ENCODE measurements at places on chromosomes 7 and 10. TPM values are rescaled to one million over a fixed set of nuclear protein-coding genes. Genes with fewer than 3 reads are reported as not detected.

GRCh38 chr7:147245274-147245673, 1128.7 kb downstream of the CNTNAP2 start:
- H3K27me3 ChIP-seq: no peaks in the 10 kb centered on the region
- DNase-seq: peak; percentile 56
- no peaks in the 10 kb centered on the region for H3K4me1 ChIP-seq
- no peak overlapping the region for H3K27ac ChIP-seq

DNA sequence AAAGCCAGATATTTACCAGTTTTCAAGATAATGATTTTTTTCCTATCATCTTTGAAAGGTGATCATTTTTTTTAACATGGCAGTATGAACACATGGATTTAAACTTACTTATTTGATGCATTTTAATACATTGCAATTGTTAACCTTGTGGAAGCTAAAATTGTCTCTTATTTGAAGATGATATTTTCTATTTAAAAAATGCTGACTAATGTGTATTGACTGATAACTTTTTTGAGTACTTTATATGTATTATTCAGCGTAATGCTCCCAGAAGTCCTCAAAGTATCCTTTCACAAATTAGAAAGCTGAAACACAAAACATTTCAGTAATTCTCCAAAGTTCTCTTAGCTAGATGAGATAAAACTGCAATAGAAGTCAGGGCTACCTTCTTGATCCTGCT, 677.3 kb downstream of the NRG3 start:
- no peaks in the 10 kb centered on the region for H3K36me3 ChIP-seq
- no peak for DNase-seq
- no peak overlapping the region for H3K4me3 ChIP-seq
- no peaks in the 10 kb centered on the region for H3K4me1 ChIP-seq

The NUTM2A gene
- 1.4 TPM for polyA plus RNA-seq

GRCh38 chr7:149790146-149790548, 16.8 kb upstream of the ZNF467 start:
- H3K36me3 ChIP-seq: no peaks in the 10 kb centered on the region
- peaks cover 65% of the 10 kb centered on the region for H3K27me3 ChIP-seq
- peaks cover 76% of the 10 kb centered on the region for H3K4me1 ChIP-seq
- H3K27ac ChIP-seq: no peak overlapping the region
- H3K4me3 ChIP-seq: no peak overlapping the region

The TCERG1L gene
- polyA plus RNA-seq: not detected

The NEUROD6 gene
- polyA plus RNA-seq: not detected

- no peaks in the 10 kb centered on the region for H3K4me1 ChIP-seq
- H3K27ac ChIP-seq: no peak overlapping the region
- DNase-seq: no peak
- H3K36me3 ChIP-seq: no peaks in the 10 kb centered on the region
- H3K4me3 ChIP-seq: no peak overlapping the region
These were observed 49.1 kb downstream of the FEZF1 start for GRCh38 chr7:122255454-122255853.

- H3K27me3 ChIP-seq: peaks cover 19% of the 10 kb centered on the region
- no peaks in the 10 kb centered on the region for H3K36me3 ChIP-seq
- H3K4me3 ChIP-seq: no peak overlapping the region
- DNase-seq: no peak
- H3K27ac ChIP-seq: no peak overlapping the region
- no peaks in the 10 kb centered on the region for H3K4me1 ChIP-seq
These were observed 58.2 kb downstream of the POU6F2 start for GRCh38 chr7:39035903-39036302.

- no peaks in the 10 kb centered on the region for H3K36me3 ChIP-seq
- no peak overlapping the region for H3K4me3 ChIP-seq
- no peak overlapping the region for H3K27ac ChIP-seq
These were observed 254.0 kb upstream of the LRGUK start for GRCh38 chr7:133873187-133873586.

DNA sequence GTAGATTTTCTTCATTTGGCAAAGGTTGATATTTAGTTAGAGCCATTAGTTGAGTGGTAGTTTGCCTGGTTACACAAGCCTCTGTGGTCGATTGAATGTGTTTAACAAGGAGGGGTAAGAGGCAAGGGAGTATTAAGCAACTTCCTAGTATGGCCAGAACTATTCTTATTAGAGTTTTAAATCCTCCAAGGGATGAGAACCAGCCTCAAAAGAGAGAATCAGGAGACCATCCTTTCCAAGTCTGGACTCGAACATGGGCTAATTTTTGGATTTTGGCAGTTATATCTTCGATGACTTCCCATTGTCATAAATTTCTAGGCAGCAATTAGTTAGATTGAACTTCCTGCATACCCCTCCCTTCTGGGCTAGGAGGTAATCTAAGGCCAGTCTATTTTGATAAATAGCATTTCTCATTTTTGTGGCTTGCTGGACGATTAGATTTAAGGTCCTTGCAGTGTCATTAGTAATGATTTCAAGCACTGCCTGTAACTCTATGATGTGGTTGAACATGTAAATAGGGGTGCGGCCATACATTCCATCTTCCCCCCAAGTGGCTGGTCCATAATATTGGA, 219.5 kb upstream of the KCND2 start:
- no peak overlapping the region for H3K4me3 ChIP-seq
- no peaks in the 10 kb centered on the region for H3K27me3 ChIP-seq
- peaks cover 4% of the 10 kb centered on the region for H3K4me1 ChIP-seq

The WEE2 gene
- polyA plus RNA-seq: not detected

DNA sequence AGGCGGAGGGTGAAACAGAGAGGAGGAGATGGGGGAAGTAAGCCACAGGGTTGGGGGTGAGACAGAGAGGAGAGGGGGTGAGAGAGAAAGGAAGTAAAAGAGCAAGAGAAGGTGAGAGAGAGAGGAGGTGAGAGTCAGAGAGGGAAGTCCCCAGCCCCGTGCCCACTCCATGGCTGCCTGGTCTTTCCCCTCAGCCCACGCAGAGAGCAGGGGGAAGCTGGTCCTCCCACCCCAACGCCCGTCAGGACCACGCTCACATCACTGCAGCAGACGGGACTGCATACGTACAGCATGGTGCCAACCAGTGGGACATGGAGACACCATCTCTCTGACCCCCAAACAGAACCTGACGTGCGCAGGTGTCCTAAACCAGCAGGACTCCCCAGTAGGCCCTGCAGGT, 12.1 kb upstream of the PDGFA start:
- H3K4me3 ChIP-seq: no peak overlapping the region
- no peaks in the 10 kb centered on the region for H3K36me3 ChIP-seq
- peaks cover 16% of the 10 kb centered on the region for H3K27me3 ChIP-seq

DNA sequence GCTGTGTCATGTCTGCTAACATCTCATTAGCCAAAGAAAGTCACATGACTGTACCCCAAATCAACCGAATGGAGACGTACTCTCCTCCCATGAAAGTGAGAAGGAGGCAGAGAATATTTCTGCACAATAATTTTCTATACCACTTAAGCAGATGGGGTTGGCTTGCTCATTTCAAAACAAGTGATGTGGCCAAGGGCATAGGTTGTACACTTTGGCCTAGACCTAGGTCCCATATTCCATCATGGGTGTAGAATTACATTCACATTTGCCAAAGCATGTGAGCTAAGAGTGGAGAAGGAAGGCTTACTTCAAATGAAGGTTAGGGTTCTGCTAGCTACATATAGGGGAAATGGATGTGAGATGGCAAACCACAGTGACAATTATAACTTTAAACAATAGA, 83.0 kb downstream of the ZNF365 start:
- H3K27ac ChIP-seq: no peak overlapping the region
- no peaks in the 10 kb centered on the region for H3K27me3 ChIP-seq
- H3K4me3 ChIP-seq: no peak overlapping the region
- H3K4me1 ChIP-seq: no peaks in the 10 kb centered on the region

DNA sequence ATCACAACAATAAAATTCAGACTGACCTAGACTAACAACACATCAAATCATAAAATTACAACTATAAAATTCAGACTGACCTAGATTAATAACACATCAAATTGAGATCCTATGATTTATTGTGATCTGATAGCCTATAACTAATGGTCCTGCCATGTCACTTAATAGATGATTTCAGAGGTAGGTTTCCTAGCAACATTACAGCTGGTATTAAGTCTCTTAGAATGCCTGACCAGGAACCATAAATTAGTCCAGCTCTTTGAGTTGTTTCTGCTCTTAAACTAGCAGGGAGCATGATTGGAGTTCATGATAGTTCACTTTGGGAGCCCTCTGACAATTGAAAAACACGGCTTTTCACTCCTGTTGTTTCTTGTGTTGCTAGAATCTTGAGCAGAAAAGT, 318.9 kb downstream of the BMPER start:
- H3K27ac ChIP-seq: no peak overlapping the region
- no peaks in the 10 kb centered on the region for H3K27me3 ChIP-seq
- no peaks in the 10 kb centered on the region for H3K4me1 ChIP-seq
- H3K4me3 ChIP-seq: no peak overlapping the region
- H3K36me3 ChIP-seq: no peaks in the 10 kb centered on the region

GRCh38 chr10:13684806-13685482, 98.2 kb downstream of the PRPF18 start:
- H3K4me1 ChIP-seq: no peaks in the 10 kb centered on the region
- no peaks in the 10 kb centered on the region for H3K36me3 ChIP-seq
- no peak for DNase-seq
- no peaks in the 10 kb centered on the region for H3K27me3 ChIP-seq
- no peak overlapping the region for H3K27ac ChIP-seq

DNA sequence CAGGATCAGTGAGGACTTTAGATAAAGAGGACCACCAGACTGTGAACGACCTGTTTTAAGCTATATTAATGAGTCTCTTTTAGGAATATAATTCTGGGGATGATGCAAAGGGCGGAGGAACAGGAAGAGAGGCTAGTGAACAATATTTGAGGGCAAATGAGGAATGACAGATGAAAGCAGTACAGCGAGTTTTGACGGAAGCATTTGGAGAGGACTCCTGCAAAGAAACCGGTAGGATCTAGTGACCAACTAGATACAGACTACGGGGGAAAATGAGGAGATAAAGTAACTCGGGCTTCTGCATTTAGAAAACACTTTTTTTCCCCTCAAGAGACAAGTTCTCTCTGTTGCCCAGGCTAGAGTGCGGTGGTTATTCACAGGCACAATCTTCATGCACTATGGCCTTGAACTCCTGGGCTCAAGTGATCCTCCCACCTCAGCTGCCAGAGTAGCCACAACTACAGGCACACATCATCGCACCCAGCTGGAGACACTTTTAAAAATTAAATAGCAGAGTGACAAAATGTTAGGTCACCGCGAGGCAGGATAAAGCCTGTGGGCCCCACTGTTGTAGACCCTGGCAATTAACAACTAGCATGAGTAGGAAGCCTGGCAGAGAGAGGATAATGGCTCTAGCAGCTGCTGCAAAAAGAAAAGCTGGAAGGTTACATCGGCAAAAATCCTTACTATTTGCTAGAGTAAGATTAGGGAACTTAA, 143.2 kb downstream of the SRPK2 start:
- H3K36me3 ChIP-seq: no peaks in the 10 kb centered on the region
- no peak for DNase-seq
- no peak overlapping the region for H3K4me3 ChIP-seq
- H3K27me3 ChIP-seq: no peaks in the 10 kb centered on the region

GRCh38 chr10:52115823-52116222, 198.3 kb upstream of the DKK1 start:
- H3K27ac ChIP-seq: no peak overlapping the region
- H3K36me3 ChIP-seq: no peaks in the 10 kb centered on the region
- no peak for DNase-seq

The IL15RA gene
- 9.9 TPM for polyA plus RNA-seq

The MET gene
- polyA plus RNA-seq: 0.90 TPM

GRCh38 chr7:43439631-43440401, 143.1 kb upstream of the STK17A start:
- peak; percentile 79 for DNase-seq
- H3K27ac ChIP-seq: no peak overlapping the region
- H3K4me1 ChIP-seq: no peaks in the 10 kb centered on the region
- H3K4me3 ChIP-seq: no peak overlapping the region
- peaks cover 20% of the 10 kb centered on the region for H3K27me3 ChIP-seq

DNA sequence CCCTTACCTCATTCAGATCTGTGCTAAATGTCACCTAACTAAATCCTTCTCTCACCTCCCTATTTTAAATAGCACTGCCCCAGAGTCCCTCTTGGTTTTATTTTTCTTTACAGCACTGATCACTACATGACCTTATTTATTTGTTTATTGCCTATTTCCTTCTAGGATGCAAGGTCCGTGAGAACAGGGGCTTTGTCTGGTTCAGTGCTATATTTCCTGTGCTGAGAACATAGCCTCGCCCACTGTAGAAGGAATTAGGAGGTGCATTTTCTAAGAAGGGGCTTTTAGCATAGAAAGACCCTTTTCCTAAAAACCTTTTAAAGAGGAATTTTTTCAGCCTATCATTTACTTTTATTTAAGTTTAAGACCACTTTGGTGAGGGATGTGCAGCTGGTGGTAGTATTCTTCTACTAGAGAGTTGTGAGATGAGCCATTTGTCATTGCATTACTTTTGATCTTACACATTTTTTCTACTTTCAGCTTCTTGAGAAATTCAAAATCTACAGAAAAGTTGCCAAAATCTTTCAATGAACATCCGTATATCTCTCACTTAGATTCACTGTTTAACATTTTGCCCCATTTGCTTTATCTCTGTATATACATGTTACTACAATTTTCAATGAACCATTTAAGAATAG, 13.5 kb upstream of the PCGF5 start:
- H3K27ac ChIP-seq: no peak overlapping the region
- H3K4me3 ChIP-seq: no peak overlapping the region
- no peaks in the 10 kb centered on the region for H3K4me1 ChIP-seq

The GPR15LG gene
- polyA plus RNA-seq: not detected

DNA sequence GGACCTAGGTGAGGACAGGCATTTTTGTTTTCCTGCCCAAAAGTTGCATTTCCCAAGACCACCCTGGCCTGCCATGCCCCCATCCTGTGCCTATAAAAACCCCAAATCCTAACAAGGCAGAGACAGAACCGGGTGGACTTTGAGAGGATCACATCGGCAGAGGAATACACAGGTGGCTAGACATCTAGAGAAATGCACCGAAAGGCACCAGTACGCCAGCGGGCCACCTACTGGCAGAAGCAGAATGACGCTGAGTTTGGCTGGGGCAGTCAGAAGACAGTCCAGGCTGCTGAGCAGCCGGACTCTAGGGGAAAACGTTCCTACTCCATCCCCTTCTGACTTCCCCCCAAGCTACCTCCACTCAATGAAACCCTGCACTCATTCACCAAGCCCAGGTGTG, 2.8 kb downstream of the AKR1C4 start:
- no peaks in the 10 kb centered on the region for H3K27me3 ChIP-seq
- no peak overlapping the region for H3K27ac ChIP-seq
- DNase-seq: no peak
- no peaks in the 10 kb centered on the region for H3K36me3 ChIP-seq
- no peaks in the 10 kb centered on the region for H3K4me1 ChIP-seq
